ENCODE measurements at places on chromosomes 4 and X.

DNA sequence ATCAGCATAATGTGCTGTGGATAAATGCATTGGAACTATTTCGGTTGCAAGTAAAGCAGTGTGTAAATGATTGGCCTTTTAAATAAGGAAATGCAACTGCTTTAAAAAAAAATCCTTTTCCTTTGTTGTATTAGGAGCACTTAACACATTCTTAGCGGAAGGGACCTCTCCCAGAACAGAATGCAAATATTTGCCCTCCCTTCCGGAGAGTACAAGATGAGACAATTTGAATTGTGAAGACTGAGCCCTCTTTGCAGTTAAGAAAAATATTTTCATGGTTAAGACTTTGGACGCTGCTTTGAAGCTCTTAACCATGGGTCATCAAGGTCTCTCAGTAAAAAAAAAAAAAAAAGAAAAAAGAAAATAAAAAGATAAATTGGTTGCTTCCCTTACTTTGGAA, 9.5 kb upstream of the NOX1 start:
- no peak for DNase-seq

- no peak for DNase-seq
Observed at GRCh38 chr4:45120163-45120562, 393.8 kb upstream of the GNPDA2 start.

- DNase-seq = no peak
Observed at GRCh38 chrX:125998432-125998831, 167.7 kb downstream of the DCAF12L2 start.

DNA sequence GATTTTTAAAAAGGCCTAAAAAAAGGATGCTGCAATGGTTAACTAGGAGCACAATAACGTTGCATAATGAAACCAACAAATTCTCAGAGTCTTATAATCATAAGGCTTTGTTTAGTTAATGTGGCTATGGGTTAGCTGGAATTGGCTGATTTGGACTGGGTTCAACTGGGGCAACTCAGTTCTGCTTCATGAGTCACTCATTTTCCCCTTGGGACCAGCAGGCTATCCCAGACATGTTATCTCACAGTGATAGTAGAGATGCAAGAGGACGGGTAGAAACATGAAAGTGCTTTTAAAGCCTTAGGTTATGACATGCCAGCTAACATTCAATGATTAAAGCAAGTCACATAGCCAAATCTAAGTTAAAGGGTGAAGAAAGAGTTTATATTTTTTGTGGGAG, 189.2 kb upstream of the GK2 start:
- DNase-seq = no peak
